Activated CD8-positive, alpha-beta T cell treated with anti-CD3 and anti-CD28 coated beads, Interleukin-2, amount 10 ng/mL, durations not matched to agents 7 days and 5 days (primary cell): ENCODE measurements at places on chromosomes 13 and 19.

DNA sequence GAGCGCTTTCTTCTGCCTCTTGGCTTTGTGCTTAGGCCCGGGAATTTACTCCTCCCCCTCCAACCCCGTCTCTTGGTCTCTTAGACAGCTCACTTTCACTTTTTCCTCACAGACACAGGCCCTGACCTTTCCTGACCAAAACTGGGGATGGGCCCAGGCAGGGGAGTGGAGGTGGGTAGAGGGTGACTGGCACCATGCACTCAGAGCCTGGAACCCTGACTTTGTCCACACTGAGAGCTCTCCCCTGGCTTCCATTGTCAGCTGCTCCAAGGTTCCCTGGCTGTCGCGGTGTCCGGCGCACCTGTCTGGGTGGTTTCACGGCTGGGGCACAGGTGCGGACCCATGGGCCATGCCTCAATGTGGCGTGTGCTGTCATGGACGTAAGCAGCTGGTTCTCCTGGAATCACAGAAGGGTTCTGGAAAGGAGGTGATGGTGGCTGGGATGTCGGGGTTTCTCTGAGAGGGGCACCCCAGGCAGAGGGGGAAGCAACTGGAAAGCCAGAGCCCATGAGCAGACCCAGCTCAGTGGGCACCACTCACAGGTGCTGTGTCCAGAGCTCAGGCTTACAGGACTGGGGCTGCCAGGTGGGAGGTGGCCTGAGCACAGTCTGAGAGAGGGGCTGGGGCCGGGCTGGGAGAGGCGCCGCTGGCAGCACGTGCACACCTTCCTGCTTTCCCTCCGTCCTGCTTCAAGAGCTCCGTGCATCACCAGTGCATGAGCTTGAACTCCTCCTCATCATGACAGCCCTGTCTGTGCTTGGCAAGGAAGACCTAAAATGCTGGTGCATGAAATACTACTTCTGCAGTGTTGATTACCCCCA is 28.0 kb upstream of the C1QTNF9 start:
- H3K4me1 ChIP-seq = peaks cover 34% of the 10 kb centered on the region
- no peak overlapping the region for H3K4me3 ChIP-seq
- no peaks in the 10 kb centered on the region for H3K27me3 ChIP-seq

GRCh38 chr13:74132152-74132775 is 1.9 kb downstream of the KLF12 start:
- H3K4me3 ChIP-seq = no peak overlapping the region
- H3K4me1 ChIP-seq = peaks cover 45% of the 10 kb centered on the region
- peak overlapping the region; percentile 100 for H3K27ac ChIP-seq
- DNase-seq = peak; percentile 58

- no peaks in the 10 kb centered on the region for H3K4me1 ChIP-seq
- H3K27me3 ChIP-seq = no peaks in the 10 kb centered on the region
- H3K4me3 ChIP-seq = no peak overlapping the region
- no peaks in the 10 kb centered on the region for H3K36me3 ChIP-seq
- no peak for DNase-seq
- H3K27ac ChIP-seq = no peak overlapping the region
Observed at GRCh38 chr13:71524613-71525304, 342.2 kb downstream of the DACH1 start.

DNA sequence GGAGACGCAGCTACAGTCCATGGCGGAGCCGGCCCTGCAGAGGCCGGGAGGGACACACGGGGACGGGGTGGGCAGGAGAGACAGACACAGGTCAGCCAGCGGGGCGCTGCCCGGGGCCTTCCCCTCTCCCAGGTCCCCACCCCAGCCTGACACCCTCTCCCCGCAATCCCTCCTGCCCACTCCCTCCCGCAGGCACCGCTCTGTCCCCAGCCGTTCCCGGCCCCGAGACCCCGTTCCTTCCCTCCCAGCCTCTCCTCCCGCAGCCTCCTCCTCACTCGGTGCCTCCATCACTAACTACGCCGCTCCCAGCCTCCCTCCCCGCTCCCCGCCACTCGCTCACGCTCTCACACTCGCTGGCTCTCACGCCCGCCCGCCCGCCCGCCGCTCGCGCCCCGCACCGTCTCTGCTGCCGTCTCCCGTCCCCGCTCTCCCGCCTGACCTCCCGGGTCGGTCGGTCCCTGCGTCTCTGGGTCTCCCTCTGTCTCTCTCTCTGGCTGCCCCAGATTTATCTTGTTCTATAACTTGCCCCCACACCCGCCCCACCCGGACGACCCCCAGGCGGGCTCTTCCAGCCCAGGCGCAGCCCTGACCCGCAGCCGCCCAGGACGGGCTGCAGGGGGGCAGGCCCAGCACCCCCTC is 15.2 kb downstream of the ERFL start:
- H3K4me1 ChIP-seq = peaks cover 6% of the 10 kb centered on the region
- H3K4me3 ChIP-seq = no peak overlapping the region
- DNase-seq = peak; percentile 44
- peaks cover 10% of the 10 kb centered on the region for H3K36me3 ChIP-seq

DNA sequence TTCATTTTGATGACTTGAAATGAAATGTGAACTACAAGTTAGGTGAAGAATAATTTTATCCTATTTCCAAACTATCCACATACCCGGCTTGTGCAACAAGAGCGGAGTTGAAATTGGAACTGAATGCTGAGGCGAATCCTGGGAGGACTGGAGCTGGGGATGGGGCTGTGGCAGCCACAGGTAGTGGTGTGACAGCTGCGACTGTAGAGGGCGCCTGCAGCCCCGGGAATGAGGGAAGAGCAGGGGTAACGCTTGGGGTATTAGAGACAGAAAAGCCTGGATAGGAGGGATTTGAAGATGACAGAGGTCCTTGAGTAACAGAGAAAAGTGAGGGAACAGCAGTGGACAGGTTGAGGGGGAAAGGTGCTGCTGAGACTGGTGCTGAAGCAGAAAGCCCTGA is 22.0 kb upstream of the STOML3 start:
- no peak overlapping the region for H3K27ac ChIP-seq
- H3K4me3 ChIP-seq = no peak overlapping the region
- no peak for DNase-seq
- H3K4me1 ChIP-seq = peaks cover 4% of the 10 kb centered on the region
- no peaks in the 10 kb centered on the region for H3K27me3 ChIP-seq

- H3K27me3 ChIP-seq = peaks cover 20% of the 10 kb centered on the region
- H3K27ac ChIP-seq = no peak overlapping the region
- peak overlapping the region; percentile 45 for H3K4me3 ChIP-seq
- no peaks in the 10 kb centered on the region for H3K36me3 ChIP-seq
- peaks cover 9% of the 10 kb centered on the region for H3K4me1 ChIP-seq
Observed at GRCh38 chr19:17246681-17247425, 1.1 kb upstream of the NR2F6 start.

DNA sequence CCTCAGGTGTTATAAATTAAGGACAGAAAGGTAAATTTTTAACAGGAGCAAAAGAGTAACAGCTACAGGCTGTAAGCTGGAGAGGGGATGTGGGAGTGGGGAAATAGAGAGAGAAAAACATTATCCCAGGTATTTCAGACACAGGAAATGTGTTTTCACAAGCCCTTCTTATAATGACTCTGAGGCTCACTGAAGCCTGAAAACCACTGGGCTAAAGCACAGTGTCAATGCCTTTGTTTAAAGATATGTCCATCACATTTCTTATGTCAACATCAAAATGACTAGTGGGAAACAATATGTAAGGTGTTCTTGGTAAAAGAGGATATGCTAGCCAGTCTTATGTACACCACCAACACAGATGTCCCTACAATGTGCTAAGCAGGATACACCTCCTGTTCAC is 365.9 kb downstream of the FGF14 start:
- H3K27me3 ChIP-seq = no peaks in the 10 kb centered on the region
- H3K4me1 ChIP-seq = no peaks in the 10 kb centered on the region
- no peak overlapping the region for H3K27ac ChIP-seq
- no peak overlapping the region for H3K4me3 ChIP-seq
- DNase-seq = no peak
- no peaks in the 10 kb centered on the region for H3K36me3 ChIP-seq

DNA sequence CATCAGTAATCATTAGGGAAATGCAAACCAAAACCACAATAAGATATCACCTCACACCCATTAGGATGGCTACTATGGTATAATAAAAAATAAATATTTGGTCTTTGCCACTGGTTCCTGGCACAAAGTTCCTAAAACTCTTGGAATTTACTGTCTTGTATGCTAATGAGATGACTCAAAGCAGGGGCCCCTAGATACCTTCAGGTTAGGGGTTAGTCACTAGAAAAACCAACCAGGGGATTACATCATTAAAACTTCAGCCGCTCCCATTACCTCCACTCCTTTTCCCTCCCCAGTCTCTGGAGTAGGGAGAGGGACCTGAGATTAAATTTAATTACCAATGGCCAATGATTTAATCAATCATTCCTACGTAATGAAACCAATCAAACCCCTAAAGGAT is 49.6 kb downstream of the THSD1 start:
- H3K4me3 ChIP-seq = no peak overlapping the region
- no peaks in the 10 kb centered on the region for H3K4me1 ChIP-seq
- no peaks in the 10 kb centered on the region for H3K36me3 ChIP-seq

DNA sequence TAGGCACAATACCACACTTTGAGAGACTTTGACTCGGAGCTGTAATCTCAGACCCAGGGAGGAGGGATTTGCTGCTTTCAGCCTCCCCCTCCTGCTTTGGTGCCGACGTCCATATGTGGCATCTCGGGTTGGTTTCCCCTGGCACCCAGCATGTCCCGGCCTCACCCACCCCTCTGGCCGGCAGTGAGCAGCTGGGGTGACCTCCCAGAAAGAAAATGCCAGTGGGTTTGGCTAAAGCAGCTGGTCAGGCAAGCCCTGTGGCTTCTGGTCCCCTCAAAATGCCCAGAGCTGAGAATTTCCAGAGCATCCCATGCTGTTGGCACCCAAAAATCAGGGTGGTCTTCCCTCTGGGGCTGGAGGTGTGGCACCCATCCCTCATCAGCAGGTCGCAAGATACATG is 34.1 kb downstream of the INSR start:
- no peaks in the 10 kb centered on the region for H3K4me1 ChIP-seq
- H3K27ac ChIP-seq = no peak overlapping the region
- DNase-seq = no peak
- peaks cover 2% of the 10 kb centered on the region for H3K27me3 ChIP-seq
- no peaks in the 10 kb centered on the region for H3K36me3 ChIP-seq

DNA sequence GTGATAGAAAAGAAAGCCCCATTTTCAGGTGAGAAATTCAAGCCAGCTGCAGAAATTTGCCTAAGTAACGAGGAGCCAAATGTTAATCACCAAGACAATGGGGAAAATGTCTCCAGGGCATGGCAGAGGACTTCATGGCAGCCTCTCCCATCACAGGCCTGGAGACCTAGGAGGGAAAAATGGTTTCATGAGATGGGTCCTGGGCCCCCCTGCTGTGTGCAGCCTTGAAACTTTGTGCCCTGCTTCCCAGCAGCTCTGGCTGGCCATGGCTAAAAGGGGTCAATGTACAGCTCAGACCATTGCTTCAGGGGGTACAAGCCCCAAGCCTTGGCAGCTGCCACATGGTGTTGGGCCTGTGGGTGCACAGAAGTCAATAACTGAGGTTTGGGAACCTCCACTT is 9.9 kb downstream of the N4BP2L1 start:
- H3K27ac ChIP-seq = no peak overlapping the region
- peaks cover 57% of the 10 kb centered on the region for H3K36me3 ChIP-seq
- no peaks in the 10 kb centered on the region for H3K27me3 ChIP-seq
- DNase-seq = no peak

DNA sequence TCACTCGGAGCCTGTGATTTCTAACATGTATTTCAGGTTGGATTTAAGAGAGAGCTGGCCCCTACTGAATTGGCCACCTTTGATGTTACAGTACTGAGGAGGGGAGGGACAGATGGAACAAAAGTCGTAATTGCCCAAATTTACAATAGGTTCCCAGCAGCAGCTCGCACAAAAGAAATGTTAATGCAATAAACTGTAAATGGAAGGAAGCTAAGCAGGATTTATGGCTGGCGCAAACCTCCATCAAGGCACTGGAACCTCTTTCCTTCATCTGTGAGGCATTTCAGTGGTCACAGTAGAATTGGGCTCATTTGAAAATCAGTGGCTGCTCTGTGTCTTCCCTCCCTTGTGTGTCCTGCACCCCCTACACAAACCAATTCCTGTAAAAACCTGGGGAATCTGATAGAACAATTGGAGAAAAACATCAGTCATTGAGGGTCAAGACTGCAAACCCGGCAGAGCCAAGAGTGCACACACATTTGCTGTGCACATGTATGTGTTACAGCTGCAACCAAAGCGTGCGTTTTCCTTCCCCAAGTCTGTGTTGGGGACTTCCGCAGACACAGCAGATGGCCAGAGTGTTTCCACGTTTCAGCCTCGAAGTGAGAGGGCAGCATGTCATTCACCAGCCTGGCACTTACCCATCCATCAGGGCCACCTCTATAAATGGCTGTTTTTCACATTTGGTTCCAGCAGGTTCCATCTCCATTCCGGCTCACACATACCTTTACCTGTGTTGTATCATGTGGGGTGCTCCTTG is 192.8 kb downstream of the TM9SF2 start:
- H3K27ac ChIP-seq = no peak overlapping the region
- H3K4me1 ChIP-seq = no peaks in the 10 kb centered on the region
- no peaks in the 10 kb centered on the region for H3K36me3 ChIP-seq
- no peak overlapping the region for H3K4me3 ChIP-seq
- peaks cover 2% of the 10 kb centered on the region for H3K27me3 ChIP-seq

DNA sequence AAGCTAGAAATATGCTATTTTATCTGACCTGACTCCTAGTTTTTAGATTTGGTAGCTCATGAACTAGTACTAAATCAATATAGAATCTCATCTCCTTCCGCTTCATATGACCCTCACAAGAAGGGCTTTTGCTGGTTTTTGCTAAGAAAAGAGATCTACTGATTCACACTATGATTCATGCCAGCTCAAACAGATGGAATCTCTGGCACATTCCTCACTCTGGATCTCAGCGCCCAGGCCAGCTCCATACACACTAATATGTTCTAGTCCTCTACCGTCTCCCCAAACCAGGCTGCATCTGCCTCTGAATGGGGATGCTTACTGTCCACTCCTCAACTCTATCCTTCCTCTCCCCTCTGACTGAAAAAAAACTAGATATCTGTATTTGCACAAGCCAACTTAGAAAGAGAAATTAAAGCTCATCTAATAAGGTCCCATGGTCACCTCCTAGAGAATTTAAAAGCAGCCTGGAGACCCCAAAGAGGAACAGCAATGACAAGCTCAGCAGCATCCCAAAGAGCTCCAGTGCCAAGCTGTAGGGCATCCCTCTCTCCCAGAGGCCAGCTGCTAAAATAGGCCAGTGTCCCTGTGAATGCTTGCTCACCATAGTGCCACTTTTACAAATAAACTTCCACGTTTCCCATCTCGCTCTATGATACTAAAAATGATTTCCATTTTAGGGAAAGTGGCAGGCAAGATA is 74.9 kb downstream of the LHFPL6 start:
- no peaks in the 10 kb centered on the region for H3K4me1 ChIP-seq
- no peak for DNase-seq
- H3K36me3 ChIP-seq = no peaks in the 10 kb centered on the region
- peaks cover 9% of the 10 kb centered on the region for H3K27me3 ChIP-seq
- H3K4me3 ChIP-seq = no peak overlapping the region

DNA sequence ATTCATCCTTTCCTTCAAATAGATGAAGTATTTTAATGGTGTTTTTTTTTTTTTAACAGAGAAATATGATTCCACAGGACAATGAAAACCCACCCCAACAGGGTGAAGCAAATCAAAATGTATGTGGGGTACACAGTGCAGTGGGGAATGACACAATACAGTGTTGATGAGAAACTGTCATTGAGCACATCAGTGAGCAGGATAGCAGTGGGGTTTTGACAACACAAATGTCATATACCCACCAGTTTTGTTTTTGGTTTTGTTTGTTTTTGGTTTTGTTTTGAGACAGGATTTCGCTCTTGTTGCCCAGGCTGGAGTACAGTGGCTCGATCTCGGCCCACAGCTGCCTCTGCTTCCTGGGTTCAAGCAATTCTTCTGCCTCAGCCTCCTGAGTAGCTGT is 29.2 kb downstream of the ZNF844 start:
- peaks cover 32% of the 10 kb centered on the region for H3K36me3 ChIP-seq
- DNase-seq = no peak
- peaks cover 17% of the 10 kb centered on the region for H3K4me1 ChIP-seq
- no peak overlapping the region for H3K27ac ChIP-seq
- H3K27me3 ChIP-seq = no peaks in the 10 kb centered on the region
